ENCODE measurements at places on chromosomes 1 and 21.

- no peak for DNase-seq
Observed at GRCh38 chr1:40305451-40305850, 11.6 kb downstream of the COL9A2 start.

GRCh38 chr1:147833231-147833860, 69.2 kb upstream of the GJA8 start:
- no peak for DNase-seq

- DNase-seq, result no peak
Observed at GRCh38 chr1:4071653-4072052, 171.6 kb upstream of the C1orf174 start.

- DNase-seq, result no peak
Observed at GRCh38 chr21:20646431-20647165, 351.6 kb upstream of the NCAM2 start.

DNA sequence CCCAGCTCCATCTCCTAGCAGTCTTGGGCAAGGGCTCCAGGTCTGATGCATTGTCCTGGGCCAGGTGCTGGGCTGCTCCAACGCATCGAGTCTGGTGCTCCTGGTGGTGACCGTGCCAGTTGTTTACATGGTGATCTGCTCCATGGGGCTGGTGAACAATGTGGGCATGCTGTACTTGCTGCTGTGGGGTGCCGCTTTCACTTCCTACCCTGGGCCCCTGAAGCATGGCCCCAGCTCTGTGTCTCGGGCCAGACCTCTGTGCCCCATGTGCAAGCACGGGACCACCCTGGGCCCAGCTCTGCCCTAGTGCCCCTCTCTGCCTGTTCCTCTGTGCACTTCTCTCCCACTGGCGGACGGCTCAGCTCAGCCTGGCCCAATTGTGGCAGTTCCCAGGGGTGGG, 119.4 kb downstream of the MAST2 start:
- no peak for DNase-seq

DNA sequence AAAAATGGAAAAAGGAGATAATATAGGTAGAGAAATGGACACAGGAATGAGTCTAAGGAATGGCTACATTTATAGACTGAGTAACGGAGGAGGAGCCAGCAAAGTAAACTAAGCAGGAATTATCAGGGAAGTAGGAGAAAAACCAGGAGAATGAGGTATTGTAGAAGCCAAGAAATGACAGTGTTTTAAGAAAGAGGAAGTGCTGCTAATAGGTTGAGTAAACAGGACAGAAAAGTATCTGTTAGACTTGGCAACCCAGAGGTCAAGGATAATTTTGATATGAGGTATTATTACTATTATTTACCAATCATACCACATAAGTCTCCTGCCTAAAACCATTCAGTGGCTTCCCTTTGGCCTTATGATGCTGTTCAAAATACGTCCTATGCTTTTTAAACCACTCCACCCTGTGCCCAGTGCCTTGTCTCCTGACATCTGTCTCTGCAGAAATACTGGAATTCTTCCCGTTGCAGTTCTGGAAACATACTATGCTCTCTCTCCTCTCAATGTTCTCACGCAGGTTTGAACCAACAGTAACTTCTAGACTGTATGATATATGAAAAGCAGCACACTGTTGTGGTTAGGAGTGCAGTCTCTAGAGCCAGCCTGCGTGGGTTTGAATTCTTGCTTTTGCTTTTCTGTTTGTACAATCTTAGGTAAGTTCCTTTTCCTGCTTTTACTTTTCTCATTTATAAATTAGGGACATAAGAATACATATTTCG, 24.6 kb upstream of the NEK7 start:
- no peak for DNase-seq

DNA sequence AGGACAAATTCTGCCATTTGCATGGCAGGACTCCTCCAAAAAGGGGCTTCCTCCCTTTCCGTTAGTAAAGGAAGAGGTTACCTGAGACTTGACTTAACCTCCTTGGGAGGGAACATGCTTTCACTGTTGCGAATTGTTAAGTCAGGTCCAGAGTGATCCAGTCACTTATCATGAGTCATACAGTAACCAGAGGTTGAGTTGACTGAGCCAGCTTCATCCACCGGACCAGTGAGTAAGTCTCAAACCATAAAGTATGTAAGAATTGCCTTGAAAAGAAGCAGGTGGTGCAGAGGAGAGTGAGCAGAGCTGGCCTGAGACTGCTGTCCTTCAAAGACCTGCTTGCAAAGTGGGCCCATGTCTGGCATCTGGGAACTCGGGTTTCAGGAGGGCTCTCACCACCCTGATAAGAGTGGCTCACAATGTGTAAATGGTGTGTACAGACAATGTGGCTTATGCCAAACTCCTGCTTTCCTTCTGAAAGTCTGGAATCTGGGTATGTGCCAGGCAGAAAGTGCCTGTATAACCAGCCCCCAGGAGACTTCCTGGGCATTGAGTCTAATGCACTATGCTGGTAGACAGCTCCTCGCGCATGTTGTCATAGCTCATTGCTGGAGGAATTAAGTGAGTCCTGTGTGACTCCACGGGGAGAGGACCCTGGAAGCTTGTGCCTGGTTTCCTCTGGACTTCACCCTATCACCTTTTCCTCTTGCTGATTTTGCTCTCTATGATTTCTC, 84.3 kb upstream of the KLHDC7A start:
- no peak for DNase-seq

DNA sequence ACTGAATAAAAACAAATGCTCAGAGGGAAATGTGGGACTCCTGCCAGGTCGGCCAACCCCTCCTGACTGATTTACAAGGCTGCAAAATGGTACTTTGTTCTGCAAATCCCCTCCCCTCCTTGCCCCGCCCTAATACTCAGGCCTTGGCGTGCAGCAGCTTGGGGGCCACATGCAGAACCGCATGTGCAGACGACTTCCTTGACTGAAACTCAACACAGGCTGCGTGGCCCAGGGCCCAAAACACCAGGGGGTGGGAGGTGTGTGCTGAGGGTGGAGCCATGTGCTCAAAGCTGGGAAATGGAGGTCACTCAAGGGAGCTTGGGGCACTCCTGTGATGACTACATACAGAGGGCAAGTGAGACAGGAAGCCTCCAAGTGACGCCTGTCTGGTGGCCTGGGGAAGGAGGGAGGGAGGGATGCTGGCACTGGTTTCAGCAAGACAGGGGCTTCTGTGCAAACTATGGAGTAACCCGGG, 87.2 kb downstream of the MRPL37 start:
- peak; percentile 3 for DNase-seq

All from NCI-H187 (cell line).